GM23338 (cell line): ENCODE measurements at places on chromosomes 11 and 22.
A peak's percentile ranks its signal among the peaks of the same experiment; 100 is the strongest.

- no peak for DNase-seq
Measured at GRCh38 chr22:29967461-29967860, 84.5 kb downstream of the MTMR3 start.

DNA sequence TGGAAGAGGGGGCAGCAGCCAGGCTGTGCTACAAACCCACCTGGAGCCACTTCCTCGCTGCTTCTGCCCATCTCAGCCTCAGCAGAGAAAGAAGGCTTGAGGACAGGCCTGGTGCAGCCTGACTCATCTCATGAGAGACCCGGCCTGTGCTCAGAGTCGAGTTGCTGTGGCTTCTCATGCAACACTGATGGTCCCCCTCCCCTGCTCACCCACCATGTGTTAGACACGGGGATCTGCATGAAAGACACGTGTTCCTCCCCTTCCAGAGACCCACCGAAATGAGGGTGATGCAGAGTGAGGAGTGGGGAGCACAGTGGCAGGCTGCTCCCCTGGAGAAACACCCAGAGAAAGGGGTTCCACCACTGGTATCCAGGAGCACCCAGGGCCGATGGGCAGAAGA is 15.0 kb downstream of the RTN4R start:
- no peak for DNase-seq

- DNase-seq, result no peak
Measured at GRCh38 chr11:93939084-93939760, 81.9 kb upstream of the HEPHL1 start.

DNA sequence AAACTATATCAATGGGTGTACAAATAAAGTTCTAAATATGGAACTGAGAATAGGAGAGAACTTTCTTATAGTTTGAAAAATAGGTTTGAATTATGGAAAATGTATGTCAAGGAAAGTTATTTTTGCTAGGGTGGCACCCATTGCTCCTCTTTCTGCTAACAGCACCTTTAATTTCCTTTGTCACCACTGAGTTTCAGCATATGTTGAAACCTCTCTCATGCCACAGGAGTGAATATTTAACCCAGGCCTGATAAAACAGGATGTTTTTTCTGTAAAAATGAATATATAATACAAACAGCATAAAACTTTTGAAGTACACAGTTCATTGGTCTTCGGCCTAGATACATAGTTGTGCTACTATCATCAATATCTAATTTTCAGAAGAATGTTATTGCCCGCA is 385.5 kb upstream of the ANO5 start:
- DNase-seq, result no peak

DNA sequence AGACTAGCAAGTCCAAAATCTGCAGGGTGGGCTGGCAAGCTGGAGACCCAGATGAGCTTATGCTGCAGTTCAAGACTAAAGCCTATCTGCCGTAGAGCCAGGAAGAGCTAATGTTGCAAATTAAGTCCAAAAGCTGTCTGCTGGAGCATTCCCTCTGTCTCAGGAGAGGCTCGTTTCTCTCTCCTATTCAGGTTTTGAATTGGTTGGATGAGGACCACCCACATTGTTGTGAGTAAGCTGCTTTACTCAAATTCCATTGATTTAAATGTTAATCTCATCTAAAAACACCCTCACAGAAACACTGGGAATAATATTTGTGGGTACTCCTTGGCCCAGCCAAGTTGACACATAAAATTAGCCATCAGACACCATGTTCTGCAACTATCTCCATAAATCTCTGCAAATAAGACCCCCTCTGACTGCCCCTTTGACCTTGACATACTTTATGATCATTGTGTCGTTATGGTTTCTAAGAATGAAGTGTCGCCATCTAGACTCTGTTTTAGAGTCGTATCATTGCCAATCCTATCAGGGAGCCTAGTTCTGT is 16.8 kb upstream of the CUL5 start:
- peak; percentile 89 for DNase-seq

DNA sequence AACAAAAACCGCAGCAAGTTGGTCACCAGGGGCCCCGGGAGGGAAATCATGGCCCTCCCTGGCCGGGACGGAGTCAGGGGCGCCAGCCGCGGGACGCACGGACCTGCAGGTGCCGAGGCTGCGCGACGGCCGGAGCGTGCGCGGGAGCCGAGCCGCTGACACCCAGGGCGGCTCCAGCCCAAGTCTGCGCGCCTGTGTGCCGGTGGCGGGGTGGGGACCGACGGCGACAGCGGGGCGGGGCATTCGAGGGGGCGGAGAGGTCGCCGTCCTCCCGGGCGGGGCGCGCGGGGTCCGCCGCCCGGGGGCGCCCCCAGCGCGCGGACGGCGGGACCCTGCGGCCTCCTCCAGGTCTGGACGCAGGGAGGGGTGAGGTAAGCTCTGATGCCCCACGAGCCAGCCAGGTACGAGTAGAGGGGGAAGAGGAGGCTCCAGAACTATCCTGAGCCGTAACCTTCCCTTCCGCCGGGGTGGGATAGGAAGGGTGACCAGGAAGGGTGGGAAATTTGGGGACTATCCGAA is at the start of gene ESAM:
Gene ESAM, minus strand, starts transcription at position 186 of the 519 bp plus-strand sequence. Its CDS starts 136 bp downstream, at position 50.
- DNase-seq, result peak; percentile 66
